ENCODE measurements at places on chromosomes 4 and X.

- DNase-seq = no peak
These were observed 16.3 kb upstream of the MAML3 start for GRCh38 chr4:140170299-140170698.

DNA sequence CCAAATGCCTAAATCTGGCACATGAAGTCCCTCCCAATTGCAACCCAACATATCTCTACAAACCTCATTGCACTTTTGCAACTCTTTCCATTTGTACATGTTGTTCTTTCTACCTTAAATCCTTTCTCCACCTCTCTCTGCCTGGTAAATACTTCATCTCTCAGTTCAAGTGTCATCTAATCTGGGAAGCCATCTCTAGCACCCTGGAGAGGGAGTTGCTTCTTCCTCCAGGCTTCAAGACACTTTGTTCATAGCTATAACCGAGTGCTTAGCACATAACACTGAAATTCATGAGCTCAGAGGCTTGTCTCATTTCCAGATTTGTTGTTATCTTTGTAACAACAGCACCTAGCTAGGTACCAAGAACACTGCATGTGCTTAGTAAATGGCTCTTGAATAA, 114.8 kb upstream of the NAP1L5 start:
- DNase-seq = no peak

DNA sequence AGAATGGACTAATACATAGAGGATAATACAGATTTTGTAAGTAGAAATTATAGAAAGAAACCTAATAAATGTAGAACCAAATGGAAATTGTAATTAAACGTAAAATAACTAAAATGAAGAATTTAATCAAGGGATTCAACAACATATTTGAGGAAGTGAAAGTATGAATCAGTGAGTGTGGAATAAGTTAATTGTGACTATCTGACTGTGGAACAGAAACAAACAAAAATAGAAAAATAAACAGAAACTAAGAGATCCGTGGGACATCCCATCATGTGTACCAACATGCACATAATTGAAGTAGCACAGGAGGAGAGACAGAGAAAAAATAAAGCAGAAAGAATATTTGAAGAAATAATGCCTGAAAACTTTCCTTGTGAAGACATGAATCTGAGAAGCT, 208.6 kb upstream of the TACR3 start:
- no peak for DNase-seq

GRCh38 chr4:87236861-87237260, 16.4 kb upstream of the KLHL8 start:
- no peak for DNase-seq

DNA sequence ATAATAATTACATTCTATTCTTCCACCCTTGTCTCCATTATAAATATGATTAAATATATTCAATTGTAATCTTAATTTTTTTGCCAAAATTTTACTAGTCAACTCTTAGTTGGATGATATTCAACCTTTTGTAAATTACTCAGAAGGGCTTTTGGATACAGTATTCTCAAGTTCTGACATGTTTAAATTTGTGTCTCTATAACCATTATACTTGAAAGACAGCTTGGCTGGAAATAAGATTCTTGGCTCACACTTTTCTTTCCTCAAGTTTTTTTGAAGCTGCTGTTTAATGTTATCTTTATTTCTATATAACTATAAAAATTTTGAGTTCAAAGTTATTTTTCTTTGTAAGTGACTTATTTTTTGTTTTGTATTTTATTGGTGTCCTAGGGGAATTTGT, 214.4 kb downstream of the ARAP2 start:
- DNase-seq = no peak

DNA sequence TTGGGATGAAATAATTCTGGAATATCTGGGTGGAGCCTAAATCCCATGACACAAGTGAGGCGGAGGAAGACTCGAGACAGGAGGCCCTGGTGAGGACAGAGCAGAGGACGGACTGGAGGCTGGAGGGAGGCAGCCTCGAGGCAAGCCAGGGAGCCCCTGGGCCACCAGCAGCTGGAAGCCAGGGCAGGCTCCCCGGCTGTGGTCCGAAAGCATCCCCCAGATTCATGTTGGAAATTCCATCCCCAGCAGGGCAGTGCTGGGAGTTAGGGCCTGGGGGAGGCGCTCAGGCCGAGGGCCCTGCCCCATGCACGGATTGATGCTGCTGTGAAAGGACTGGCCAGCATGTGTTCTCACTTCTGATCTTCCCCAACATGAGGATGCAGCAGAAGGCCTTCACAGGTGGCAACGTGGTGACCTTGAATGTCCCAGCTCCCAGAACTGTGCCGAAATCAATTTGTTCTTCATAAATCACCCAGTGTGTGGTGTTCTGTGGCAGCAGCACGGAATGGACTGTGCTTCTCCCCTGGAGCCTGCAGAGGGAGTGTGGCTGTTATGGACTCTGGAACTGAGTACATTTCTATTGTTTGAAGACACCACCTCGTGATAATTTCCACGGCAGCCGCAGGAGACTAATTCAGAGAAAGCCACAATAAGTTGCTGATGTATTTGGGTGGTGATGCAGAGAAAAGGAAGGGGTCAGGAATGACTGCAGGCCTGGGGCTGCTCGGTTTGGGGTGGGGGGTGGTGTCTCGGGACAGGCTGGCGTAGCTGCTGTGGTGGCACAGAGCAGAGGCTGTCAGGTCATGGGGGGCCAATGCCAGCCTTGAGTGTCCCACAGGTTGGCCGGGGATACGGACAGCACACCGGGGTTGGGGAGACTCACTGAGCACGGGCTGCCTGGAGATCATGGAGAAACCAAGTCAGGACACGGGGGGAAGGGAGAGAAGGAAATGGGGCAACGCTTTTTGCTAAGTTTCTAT, 56.9 kb downstream of the PCGF3 start:
- DNase-seq = no peak

DNA sequence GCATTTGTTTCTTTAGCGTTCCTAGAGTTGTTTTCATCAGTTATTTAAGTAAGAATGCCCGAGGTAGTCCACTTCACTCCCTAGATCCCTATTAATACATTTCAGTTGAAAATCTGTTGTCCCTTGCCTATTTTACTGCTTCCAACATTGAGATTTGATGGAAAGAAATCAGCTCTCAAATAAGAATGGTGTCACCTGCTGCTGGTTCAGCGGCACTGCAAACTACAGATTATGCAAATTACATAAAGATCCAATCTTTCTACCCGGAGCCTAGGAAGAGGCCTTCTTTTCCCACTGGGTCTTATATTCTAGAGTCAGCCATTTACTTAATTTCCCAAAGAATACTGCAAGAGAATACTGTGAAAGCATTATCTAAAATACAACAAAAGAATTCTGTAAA, 597.6 kb upstream of the MAGEB2 start:
- no peak for DNase-seq

GRCh38 chr4:164440199-164440598, 313.7 kb upstream of the SMIM31 start:
- no peak for DNase-seq

GRCh38 chr4:161760008-161760407, 403.8 kb downstream of the FSTL5 start:
- no peak for DNase-seq

DNA sequence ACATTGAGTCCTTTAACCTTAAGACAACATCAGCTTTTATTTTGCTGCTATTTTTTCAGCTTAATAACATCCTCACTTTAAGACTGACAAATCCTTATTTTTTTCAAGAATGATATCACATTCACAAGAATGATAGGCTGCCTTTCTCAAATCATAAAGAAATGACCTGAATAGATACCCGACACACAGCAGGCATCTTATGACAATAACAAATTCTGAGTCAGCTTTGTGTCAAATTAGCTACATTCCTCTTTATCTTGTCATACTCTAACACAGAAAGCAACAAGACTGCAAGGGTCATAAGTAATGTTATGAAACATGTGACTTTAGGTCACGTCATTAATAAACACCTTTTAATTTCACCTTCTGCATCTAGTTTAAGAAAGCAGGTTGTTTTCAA, 2387.6 kb downstream of the PCDH7 start:
- DNase-seq = no peak

GRCh38 chrX:153884136-153884535, 1.8 kb downstream of the L1CAM start:
- no peak for DNase-seq

GRCh38 chr4:153713866-153714646, 30.0 kb downstream of the TLR2 start:
- DNase-seq = no peak

GRCh38 chr4:5773271-5773555, 62.2 kb downstream of the EVC start:
- no peak for DNase-seq

DNA sequence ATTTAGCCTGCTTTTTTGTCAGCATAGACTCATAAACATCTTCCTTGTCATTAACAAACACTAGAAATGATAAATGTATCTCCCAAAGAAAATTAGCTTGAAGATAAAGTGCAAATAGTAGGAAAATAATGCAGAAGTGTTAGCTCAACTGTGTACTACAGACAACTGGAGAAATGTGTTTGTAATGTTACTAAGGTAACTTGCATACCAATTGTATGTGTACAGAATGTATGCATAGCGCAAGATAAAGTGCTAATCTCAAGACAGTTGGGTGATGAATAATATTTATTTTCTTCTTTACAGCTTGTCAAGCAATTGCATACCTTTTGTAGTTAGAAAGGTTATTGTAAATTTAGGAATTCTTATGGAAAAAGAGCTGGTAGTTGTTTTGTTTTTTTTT, 22.1 kb downstream of the FMR1 start:
- DNase-seq = no peak

DNA sequence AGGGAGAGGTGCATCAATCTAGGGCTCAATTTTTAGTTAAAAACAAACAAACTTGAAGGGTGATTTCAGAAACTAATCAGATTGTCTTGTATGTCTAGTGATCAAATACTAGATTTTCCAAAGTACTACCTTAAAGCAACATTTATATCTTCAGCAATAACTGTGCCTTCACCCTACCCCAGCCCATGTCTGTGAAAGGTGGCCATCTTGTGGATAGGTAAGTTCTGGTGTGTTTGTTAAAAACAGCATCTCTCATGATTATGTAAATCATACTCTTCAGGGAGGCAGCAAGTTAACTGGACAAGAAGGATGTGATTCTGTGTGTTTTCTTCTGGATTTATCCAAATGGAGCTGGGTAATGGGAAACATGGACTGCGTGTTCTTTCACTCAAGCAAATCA, 81.4 kb upstream of the ACSL1 start:
- no peak for DNase-seq

GRCh38 chrX:118493653-118494297, 1.8 kb upstream of the DOCK11 start:
- DNase-seq = no peak

DNA sequence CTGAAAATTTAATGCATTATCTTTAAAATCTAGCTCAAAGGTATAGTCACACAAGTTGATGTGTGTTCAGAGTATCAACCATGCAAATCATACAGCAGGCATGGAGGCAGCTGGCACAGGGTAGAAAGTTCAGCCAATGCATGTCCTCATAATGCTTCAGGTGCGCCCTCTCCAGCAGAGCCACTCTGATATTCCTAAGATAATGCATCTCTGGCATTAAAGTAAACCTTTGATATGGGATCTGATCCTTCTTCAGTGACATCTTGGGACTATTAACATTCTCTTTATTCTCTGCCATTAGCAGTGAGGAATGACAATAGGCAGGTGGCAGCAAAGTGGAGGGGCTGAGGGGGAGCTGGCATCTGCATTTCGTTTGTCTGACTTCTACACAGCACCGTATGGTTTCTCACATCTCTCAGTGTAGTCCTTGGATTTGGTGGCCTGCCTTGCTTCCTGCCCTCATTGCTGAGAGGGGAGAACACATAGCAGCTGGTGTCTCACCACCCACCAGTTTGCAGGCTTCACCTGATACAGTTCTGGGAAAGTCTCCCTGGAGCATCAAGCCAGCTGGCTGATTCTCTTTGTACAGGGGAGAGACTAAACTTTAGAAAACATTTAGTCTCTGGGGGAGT, 168.7 kb upstream of the TBC1D9 start:
- DNase-seq = no peak

DNA sequence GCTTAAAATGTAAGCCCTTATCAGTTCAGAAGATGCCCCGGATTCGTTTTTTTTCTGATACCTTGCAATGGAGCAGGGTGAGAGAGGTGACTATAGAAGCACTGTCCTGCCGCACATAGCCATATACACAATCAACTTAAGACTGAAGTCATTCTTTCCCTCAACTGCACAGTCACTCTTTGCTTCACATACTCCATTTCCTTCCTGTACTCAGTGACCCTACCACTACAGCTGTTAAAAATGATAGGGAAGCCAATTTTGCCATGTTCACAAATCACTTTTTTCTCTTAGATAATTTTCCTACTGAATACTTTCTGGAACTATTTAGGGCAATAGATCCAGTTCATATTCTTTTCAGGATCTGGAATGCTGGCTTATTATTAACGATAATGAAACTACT, 300.0 kb downstream of the ANK2 start:
- no peak for DNase-seq

GRCh38 chr4:116020141-116020722, 906.8 kb upstream of the NDST4 start:
- no peak for DNase-seq

DNA sequence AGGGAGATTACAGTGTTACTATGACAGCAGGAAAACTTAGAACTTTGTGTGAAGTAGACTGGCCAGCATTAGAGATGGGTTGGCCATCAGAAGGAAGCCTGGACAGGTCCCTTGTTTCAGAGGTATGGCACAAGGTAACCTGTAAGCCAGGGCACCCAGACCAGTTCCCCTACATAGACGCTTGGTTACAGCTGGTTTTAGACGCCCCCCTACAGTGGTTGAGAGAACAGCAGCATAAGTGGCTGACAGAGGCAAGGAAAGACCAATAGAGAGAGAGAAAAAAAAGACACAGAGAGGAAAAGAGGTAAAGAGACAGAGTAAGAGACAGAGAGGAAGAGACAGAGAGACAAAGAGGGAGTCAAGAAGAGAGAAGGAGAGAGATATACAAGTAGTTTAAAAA, 144.5 kb downstream of the GC start:
- DNase-seq = no peak

GRCh38 chr4:11487868-11488544, 59.3 kb upstream of the HS3ST1 start:
- no peak for DNase-seq

GRCh38 chr4:7738458-7739076, 201.1 kb downstream of the AFAP1 start:
- DNase-seq = no peak

DNA sequence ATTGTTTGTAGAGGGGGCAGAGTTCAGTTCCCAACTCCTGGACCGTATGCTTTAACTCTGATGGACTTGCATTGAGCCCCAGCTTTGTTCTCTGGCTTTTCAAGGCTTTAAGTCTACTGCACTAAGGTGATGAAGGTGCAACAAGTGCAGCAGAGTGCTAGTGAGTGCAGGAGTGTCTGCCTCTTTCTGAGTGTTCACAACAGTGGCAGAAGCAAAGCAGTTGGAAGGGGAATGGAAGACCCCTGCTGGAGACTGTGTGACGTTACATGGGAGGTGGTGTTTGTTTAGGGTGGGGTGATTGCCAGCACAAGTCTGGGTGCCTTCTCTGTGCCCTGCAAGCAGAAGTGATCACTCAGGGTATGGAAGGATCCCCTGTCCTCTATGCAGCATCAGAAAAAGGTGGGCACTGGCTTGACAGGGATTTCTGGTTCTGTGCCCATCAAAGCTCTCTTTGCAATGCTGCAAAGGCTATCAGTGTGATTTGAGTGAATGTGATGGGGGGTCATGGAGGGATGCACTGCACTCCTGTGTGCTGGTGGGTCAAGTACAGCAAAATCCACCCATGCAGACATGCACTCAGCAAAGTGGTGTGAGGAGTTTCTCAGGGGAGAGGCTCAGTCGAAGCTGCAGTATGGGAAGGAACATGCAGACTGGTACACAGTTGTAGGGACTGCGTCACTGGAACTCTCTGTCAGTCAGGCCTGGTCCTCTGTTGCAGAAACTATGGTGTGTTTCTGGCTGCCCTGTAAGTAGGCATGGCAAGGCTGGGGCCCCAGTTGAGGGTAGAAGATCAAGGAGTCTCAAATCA, 70.9 kb upstream of the UGT2B7 start:
- no peak for DNase-seq

GRCh38 chr4:52019936-52020657, at the start of gene LRRC66:
Gene LRRC66, minus strand, starts transcription at chr4:52020363. Its CDS starts 2,750 bp downstream, at chr4:52017613.
- no peak for DNase-seq
